Mesenteric fat pad (tissue), 1 donor: ENCODE measurements at places on chromosomes 4 and X.

- DNase-seq, result no peak
Measured at GRCh38 chr4:148204892-148205291, 237.3 kb downstream of the NR3C2 start.

GRCh38 chr4:136103616-136104015 is 1428.7 kb downstream of the PCDH18 start:
- no peak for DNase-seq

DNA sequence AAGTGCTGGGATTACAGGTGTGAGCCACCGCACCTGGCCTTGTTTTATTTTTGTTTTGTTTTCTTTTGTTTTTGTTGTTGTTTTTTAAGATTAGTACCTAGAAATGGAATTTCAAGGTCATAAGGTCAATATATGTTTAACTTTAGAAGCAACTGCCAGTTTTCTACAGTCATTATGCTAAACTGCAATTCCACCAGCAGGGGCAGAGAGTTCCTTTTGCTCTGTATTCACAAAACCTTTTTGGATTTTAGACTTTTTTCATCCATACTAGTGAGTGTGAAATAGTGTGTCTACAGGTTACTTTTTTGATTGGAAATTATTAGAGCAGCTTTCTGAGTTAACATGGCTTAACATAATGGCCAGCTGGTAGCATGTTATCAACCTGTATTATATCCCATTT is 580.6 kb downstream of the TRIML1 start:
- no peak for DNase-seq

DNA sequence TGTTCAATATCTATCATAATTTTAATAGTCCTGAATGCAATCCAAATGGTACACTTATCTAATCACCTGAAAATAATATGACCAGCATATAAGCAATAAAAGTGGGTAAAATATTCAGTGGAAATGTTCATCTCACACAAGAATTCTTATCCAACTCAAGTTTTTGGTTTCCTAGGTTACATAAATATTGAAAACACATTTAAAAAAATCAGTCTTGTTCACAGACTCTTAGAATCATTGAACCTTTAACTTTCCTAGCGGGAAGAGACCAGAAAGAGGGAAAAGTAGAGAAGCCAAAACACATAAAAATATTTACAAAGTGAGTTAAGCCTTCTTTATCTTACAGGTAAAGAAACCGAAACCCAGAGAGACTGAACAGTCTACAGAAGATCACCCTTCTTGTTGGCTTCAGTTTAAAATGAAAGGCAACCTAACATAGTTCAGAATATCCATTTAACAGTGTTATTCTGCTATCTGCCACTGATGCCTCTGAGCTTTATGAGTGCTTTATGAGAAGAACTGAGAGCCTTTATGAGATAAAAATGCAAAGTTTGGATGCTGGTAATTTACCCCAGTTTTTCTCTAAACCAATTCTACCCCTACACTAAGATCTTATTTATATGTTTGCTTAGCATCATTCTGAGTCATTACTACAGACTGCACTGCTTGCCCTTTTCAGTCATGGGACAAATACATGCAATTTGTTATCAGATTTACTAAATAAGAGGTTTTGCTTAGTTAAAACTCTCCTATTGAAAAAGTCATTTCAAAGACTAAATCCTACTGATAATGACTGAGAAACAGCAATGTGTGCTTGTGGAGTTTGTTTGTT is 453.3 kb upstream of the INTU start:
- no peak for DNase-seq

- DNase-seq, result no peak
Measured at GRCh38 chr4:41024556-41025491, 189.5 kb downstream of the APBB2 start.

DNA sequence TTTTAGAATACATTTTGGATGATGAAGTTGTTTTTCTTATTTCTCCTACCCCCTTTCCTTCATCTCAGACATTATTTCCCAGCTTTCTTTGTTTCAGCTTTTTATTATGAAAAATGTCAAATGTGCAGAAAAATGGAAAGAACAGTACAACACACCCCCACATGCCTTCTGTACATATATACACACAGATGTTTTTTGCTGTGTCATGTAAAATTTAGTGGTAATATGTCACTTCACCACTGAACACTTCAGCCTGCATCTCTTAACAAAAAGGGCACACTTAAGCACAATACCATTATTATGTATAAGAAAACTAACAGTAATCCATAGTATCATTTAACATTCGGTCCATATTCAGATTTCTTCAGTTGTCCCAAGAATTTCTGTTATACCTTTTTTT is 37.8 kb downstream of the OCRL start:
- no peak for DNase-seq

DNA sequence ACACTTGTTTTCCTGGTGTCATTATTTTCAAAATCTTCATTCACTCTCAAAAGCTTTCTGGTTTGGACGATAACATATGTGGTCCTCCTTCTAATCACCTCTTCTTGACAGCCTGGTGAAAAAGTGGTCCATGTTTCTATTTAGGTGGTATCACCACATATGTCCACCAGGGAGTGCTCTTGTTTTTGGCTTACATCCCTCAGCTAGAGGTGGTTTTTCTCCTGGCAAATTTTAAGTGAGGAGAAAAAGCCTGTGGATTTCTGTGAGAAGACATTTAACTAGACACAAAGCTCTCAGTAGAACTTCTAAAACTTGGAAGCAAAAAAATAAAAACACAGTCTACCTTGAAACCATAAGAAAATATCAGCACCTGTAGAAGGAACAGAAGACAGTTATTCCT is 58.0 kb upstream of the FRMPD4 start:
- no peak for DNase-seq

GRCh38 chr4:2598511-2599303 is 62.3 kb downstream of the FAM193A start:
- no peak for DNase-seq

GRCh38 chr4:155769090-155769489 is 10.3 kb downstream of the GUCY1B1 start:
- no peak for DNase-seq

DNA sequence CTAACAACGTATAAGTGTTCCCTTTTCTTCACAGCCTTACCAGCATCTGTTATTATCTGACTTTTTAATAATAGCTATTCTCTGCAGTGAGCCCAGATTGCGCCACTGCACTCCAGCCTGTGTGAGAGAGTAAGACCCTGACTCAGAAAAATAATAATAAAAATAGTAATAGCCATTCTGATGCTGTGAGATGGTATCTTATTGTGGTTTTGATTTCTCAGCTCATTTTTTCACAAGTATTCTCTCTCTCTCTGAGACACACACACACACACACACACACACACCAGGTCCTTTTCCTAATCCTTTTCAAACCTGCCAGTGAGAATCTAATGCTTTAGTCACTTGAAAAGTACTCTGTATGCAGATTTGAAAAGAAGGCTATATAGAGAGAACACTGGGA is 89.8 kb downstream of the CHIC2 start:
- DNase-seq, result no peak

DNA sequence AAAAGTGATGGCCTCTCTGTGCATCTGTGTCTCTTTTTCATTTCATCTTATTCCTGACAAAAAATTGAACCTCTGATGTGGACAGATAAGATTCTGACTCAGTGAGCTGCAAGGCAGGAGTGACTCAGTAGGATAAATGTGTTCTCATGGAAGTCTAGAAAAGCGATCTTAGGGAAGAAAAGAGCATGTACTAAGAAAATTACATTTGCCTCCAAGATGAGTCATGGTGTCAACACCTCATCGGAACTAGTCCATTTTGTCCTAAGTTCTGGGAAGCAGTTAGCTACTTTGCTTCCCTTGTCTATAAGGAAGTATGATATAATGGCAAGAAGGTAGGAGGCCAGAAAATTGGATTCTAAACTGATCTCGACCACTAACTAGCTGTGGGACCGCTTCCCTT is 83.5 kb upstream of the AFF2 start:
- DNase-seq, result no peak

DNA sequence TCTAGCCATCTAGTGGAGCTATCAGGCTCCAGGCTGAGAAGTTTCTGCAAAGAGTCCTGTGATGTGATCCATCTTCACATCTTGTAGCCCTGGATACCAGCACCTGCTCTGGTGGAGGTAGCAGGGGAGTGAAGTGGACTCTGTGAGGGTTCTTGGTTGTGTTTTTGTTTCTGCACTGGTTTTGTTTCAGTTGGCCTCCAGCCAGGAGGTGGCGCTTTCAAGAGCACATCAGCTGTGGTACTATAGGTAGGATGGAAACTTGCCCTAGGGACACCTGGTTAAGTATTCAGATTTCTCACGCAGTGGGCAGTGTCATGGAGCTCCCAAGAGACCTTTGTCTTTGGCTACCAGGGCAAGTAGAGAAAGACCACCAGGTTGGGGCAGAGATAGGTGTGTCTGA is 257.5 kb upstream of the SLC7A11 start:
- DNase-seq, result no peak

- no peak for DNase-seq
Measured at GRCh38 chrX:118736394-118737010, 9.1 kb downstream of the IL13RA1 start.

GRCh38 chr4:141169391-141169790 is 36.1 kb upstream of the RNF150 start:
- DNase-seq, result no peak

- DNase-seq, result peak; percentile 26
Measured at GRCh38 chr4:7196288-7196651, 3.9 kb downstream of the SORCS2 start.

GRCh38 chr4:91118597-91118996 is 991.4 kb downstream of the CCSER1 start:
- no peak for DNase-seq

- DNase-seq, result no peak
Measured at GRCh38 chr4:6765703-6766102, 16.8 kb upstream of the KIAA0232 start.

DNA sequence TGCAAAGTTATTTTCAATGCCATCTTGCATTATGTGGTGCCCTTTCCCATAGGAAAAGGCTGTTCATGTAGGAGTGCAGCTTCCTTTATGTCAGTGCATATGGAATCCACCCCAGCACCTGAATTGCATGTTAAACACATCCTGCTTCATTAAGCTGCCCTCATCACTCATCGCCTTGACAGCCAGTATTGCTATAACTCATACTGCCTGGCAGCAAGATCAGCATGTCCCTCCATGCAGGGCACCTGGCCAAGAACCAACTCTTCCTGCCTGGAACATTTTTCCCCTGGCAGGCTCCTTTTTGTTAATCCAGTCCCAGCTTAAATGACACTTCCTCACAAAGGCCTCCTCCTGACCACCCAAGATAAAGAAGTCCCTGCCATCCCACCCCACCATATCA is 23.5 kb upstream of the CA5B start:
- no peak for DNase-seq

- no peak for DNase-seq
Measured at GRCh38 chr4:83152746-83153145, 38.2 kb upstream of the PLAC8 start.

DNA sequence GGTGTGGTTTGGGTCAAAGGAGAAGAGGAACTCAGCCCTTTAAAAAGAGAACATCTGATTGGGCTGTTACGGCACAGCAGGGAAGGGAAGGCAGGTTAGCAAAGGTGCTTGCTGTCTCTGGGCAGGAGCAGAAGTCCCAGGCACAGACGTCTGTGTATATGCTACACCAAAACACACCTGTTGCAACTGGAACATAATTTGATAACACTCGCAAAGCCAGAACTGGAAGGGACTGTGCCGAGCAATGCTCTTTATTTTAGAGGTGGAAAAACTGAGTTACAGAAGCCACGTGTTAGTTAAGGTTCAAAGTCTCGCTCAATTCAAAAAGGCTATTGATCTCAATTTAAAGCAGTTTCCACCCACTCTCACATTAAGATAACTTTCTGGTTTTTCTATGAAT is 2.2 kb upstream of the FAM114A1 start:
- no peak for DNase-seq

- DNase-seq, result no peak
Measured at GRCh38 chr4:112813790-112814189, 176.8 kb downstream of the LARP7 start.

DNA sequence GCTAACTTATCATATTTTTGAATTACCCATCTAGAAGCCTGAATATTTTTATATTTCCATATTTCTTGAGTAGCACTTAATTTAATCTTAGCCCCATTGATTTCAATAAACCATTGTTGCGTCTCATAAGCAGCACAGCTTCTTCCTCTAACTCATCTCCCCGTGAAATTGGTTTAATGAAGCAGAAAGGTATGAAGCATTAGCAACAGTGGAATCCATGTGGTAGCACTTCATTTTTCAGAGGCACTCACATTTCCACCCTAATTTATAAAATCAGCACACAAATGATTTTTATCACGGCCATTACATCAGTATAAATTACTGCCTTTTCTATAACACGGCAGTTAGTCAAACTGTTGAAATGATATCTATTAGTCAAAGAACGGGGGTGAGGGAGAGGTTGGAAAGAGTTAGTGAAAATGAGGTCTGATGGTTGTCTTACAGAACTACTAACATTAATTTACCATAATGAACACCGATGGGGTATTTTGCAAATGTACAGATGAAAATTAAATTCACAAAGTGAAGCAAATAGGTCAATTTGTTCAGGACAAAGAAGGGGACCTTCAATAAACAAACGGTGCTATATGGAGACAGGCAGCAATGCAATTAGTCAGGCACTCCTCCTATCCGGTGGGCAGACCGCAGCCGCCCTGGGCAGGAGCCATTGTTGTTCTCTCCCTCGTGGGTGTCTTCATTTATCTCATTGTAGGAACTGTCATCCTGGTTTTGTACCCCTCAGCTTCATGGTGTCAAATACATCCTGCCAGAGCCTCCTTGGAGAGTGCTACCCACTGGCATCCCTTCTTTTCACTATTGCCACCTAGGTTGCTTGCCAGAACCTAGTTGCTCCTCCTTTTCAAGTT is 205.7 kb downstream of the SOX3 start:
- DNase-seq, result no peak

GRCh38 chr4:74772783-74773182 is 21.5 kb downstream of the BTC start:
- no peak for DNase-seq

- no peak for DNase-seq
Measured at GRCh38 chr4:139085141-139085540, 69.6 kb downstream of the NOCT start.

DNA sequence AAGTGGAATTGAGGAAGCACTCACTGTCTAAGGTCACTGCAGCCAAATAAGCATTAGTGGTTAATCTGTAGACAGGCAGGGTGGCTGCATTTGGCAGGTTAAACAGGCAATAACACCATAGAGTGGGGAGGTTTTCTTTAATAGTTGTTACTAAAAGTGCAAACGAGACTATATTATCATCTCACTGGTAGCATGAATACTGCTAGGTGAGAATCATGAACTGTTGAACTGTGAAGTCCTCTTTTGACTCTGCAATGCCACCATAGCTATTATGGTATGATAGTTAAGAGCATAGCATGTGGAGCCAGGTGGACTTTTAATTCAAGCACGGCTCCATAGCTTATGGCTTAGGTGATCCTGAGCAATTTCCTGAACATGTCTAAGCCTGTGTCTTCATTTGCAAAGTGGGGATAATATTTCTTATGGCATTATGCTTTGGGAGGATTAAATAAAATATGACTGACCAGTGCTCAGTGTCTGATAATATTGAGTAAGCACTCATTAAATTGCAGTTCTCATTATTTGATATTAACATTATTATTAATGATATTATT is 235.6 kb upstream of the HHIP start:
- DNase-seq, result no peak

DNA sequence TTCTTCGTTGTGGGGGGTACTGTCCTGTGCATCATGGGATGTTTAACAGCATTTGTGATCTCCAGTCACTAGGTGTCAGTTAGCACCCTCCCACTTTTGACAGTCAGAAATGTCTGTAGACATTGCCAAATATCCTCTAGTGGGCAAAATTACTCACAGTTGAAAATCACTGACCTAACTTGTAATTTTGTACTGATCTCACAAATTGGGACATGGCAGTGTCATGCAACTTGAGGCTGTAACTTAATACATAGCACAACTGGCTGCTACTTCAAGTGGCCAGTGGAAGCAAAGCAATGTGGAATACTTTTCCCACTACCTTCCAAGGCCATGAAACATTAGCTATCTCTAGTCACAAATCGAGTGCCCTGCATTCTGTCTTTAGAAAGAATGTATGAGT is 23.2 kb upstream of the TSPAN7 start:
- DNase-seq, result no peak
